ENCODE measurements at places on chromosomes 12 and 14.
A peak's percentile ranks its signal among the peaks of the same experiment; 100 is the strongest.

DNA sequence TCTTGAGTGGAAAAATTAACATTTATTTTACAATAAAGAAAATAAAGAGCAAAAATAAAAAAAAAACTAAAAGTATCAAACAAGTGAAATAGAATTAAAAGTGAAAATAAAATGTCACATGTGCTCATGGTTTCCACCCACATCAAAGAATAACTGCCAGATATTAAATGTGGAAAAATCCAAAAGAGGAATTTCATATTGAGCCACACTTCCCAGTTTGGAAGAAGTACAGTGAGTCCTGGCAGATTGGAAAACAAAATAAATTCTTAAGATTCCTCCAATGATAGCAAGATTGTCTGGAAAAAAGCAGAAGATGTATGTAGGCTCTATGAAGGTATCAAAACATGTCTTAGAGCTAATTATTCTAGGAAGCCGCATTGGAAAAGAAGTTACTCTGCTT is 1019.5 kb downstream of the SLC6A15 start:
- peak; percentile 4 for DNase-seq

GRCh38 chr14:60655898-60656685 is 6.8 kb upstream of the SIX1 start:
- DNase-seq, result no peak

DNA sequence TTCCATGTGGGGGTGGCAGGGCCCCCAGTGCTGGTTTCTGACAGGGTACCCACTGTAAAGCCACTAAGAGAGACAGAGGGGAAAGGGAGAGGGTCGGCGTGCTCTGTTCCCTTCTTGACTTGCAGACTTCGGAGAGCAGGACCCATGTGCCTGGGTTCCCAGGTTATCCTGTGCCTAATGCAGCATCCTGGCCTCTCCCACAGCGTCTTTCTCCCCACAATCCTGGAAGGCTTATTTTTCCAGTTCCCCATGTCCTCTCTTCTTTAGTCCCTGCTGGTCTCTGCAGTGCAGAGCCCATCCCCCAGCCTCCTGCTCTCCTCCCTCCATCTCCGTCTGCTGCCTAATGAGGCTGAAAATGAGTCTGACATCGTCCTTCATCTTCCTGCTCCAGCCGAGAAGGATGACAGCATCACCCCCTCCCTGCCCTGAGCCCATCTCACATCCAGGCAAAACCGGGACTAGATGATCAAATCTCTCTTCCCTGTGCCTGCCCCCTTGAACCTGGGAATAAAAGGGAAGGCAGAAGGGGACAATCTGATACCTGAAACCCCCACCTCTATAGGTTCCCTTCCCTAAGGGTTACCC is 15.1 kb downstream of the CALCOCO1 start:
- DNase-seq, result no peak

GRCh38 chr14:96146131-96146771 is 58.4 kb upstream of the BDKRB2 start:
- peak; percentile 86 for DNase-seq

DNA sequence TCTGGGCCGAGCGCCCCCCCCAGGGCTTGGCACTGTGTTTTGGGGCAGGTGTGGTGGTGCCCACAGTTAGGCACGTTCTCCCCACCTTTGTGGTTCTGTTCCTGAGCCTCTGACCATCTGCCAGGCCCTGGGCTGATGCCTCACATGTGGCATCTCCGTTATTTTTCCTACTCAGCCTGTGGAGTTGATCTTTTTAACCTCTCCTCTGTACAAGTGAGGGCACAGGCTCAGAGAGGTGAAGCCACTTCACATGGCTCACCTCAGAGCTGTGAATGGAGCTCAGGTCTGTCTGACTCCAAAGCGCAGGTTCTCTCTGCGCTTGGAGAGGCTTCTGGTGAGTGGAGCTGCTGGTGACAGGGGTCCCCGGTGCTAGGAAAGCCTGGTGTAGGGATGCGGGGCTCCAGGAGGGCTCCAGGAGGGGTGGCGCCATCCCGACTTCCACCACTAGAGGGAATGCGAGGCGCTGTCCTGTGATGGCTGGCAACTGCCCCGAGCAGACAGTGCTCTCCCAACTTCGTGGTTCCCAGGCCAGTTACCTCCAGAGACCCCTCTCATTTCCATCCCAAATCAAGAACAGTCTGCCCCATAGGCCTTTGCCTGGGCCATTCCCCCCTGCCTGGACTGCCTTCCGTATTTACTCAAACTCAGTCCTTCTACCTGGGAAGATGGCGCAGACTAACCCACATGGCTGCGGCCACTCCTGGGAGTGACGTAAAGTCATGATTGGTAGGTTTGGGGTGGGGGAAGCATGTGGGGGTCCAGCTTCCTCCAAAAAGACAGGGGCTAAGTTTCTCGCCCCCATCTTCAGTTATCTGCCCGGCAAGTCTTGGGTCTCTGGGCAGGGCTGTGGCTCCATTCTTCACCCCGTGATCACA is 9.9 kb downstream of the BCL7A start:
- no peak for DNase-seq

DNA sequence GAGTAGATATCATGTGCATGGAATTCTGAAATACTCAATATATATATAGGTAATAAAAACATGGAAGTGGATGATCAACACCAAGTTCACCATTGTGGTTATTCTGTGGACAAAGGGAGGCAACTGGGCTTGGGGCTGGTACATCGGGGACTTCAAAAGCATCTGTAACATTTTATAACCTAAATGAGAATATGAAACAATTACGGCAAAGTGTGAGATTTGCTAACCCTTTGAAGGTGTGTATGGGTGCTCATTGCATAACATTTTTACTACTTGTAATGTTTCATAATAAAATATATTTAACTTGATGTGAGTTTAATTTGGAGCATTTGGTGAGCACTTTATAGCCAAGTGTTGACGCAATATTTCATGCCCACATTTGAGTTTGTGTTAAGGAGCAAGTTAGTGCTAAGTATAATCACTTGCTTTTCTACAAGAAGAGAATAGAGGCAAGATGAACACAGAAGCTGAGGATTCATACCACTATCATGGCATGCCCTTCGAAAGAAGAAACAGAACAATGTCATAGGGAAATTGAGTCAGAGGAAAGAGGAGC is 109.3 kb downstream of the NTN4 start:
- DNase-seq, result no peak

- DNase-seq, result no peak
Measured at GRCh38 chr14:99604766-99605298, 825 bp upstream of the CCDC85C start.

DNA sequence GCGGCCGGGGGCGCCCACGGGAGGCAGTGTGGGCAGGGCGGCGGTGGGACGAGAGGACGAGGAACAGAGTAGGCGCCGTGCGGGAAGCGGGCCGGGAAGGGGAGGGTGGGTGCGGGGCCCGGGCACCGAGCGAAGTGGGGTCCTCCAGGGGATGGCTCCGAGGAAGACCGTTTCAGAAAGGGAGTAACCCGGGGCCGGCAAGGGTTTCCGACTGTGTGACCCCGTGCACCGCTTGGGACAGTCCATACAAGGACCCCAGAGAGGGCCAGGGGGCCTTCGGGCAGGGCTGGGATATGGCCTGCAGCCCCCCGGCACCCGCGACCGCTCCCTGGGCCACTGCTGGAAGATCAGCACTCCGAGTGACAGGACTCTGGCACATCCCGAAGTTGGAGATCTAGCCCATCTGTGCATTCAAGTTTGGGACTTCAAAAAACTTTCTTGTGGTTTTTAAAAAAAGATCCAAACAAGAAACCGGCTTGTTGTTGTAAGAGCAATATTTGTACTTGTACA is 448 bp downstream of the TSPAN9 start:
- DNase-seq, result no peak

DNA sequence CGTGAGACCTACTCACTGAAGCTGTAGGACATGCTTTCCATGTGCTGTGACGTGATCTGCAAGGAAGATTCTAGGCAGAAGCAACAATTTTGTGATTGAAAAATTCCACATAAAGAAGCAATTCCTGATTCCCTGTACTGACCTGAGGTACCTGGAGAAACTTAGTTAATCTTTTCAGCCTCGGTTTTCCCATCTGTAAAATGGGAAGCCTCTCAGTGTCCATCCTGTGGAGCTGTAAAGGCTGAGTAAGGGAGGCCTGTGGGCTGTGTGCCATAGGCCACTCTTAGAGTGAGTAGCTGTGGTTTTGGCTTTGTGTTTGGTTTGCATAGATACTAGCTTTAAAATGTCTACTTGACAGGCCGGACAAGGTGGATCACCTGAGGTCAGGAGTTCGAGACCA is 50.7 kb downstream of the SFSWAP start:
- DNase-seq, result no peak

GRCh38 chr14:57714487-57714931 is 151.4 kb downstream of the SLC35F4 start:
- no peak for DNase-seq

Data from GM04504 (cell line).